ENCODE measurements at places on chromosomes 3 and 15. TPM values are rescaled to one million over a fixed set of nuclear protein-coding genes. Genes with fewer than 3 reads are reported as not detected.

The NMD3 gene
- 66.8 TPM for polyA plus RNA-seq

The PLA2G4B gene
- 5.5 TPM for polyA plus RNA-seq

The SPRED1 gene
- polyA plus RNA-seq, result 32.8 TPM

The GPR160 gene
- polyA plus RNA-seq, result 30.7 TPM

The APBA2 gene
- polyA plus RNA-seq, result 12.0 TPM

The CX3CR1 gene
- polyA plus RNA-seq, result 4.8 TPM

The MED12L gene
- 1.6 TPM for polyA plus RNA-seq

The GABRB3 gene
- 6.5 TPM for polyA plus RNA-seq

DNA sequence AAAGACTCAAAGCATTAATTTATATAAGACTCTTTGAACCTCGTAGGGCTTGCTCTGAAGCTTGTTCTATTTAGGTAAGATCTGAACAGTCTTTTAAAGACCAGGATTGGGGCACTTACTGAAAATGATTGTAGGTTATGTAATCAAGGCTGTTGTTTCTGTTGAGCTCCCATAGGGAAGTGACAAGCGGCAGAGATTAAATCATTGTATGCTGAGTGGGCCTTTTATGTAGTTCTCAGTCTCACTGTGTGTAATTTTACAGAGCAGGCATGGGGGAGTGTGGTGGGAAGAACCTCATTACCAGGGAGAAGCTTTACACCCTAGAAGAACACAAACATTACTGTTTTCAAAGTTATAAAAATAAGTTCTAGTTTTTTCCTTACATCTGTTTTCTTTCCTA is 160.0 kb upstream of the SNTN start:
- DNase-seq, result no peak

- DNase-seq, result no peak
Observed at GRCh38 chr15:87874896-87875711, 381.4 kb downstream of the NTRK3 start.

DNA sequence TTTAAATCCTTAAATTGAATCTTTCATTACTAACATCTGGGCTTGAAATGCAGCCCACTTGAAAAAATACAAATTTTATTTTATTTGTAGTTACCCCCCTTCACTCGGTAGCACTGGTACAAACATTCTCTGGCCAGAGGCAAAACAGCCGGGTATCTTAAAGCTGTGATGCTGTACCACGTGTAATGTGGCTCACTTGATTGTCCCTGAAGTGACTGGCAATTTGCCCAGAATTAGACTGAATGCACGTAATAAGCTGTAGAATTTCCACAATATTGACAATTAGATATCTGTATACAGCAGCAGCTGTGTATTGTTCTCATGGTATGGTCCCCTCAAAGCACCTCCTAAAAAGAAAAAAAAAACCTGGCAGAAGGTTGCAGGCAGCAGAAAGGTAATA is 192.8 kb upstream of the TBC1D5 start:
- DNase-seq, result no peak

GRCh38 chr15:99126131-99126588 is 21.3 kb downstream of the SYNM start:
- DNase-seq, result no peak

DNA sequence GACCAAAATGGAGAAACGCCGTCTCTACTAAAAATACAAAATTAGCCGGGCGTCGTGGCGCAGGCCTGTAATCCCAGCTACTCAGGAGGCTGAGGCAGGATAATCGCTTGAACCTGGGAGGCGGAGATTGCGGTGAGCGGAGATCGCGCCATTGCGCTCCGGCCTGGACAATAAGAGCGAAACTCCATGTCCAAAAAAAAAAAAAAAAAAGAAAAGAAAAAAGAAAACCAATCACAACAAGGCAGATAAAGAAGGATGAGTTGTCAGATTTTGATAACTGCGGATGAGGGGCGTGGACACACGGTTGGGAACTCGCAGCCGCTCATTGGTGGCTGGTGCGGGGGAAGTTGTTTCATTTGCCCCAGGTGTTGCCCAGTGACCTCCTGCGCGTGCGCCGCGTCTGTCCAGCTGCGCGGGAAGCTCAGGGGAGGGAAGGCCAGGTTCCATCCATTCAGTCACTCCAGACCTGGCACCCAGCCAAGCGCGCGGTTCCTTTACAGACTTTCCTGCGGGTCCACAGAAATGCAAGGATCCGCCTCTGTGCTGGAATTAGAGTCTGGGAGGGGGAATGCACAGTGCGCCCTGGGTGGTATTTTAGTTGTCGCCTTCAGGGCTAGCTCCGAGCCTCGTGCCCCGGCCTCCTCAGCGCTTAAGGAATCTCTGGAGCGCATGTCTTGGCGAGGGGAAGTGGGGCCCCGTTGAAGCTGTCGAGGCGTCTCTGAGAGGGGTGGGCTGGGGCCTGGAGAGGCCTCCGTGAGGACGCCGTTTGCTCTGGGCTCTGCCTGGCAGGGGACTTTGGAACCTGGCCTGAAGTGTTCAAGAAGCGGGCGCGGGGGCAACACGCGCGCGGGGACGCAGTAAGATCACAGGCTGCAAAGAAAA is 708 bp upstream of the GCHFR start:
- DNase-seq, result no peak

DNA sequence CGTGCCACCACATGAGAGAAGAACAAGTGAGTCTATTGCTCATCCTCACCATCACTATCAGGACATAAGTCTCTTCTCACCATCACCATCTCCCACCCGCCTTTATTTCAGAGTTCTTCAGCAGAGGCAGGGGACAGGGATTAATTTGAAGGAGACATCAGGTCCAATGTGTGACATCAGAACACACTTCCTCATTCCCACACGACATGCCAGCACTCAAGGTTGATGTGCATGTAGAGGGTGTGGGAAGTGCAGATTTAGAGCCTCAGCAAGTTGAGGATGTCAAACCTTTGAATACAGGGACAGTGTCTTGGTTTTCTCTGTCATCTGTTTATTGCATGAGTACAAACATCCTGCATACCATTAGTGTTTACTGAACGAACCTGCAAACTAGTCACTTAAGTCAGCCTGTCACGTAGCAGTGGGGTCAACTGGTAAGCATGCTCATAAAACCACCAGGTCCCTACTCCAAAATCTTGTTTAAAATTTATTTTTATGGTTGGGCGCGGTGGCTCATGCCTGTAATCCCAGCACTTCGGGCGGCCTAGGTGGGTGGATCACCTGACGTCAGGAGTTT is 104.4 kb downstream of the MYLK start:
- DNase-seq, result no peak

GRCh38 chr15:30969724-30970123 is 21.7 kb downstream of the MTMR10 start:
- DNase-seq, result no peak

DNA sequence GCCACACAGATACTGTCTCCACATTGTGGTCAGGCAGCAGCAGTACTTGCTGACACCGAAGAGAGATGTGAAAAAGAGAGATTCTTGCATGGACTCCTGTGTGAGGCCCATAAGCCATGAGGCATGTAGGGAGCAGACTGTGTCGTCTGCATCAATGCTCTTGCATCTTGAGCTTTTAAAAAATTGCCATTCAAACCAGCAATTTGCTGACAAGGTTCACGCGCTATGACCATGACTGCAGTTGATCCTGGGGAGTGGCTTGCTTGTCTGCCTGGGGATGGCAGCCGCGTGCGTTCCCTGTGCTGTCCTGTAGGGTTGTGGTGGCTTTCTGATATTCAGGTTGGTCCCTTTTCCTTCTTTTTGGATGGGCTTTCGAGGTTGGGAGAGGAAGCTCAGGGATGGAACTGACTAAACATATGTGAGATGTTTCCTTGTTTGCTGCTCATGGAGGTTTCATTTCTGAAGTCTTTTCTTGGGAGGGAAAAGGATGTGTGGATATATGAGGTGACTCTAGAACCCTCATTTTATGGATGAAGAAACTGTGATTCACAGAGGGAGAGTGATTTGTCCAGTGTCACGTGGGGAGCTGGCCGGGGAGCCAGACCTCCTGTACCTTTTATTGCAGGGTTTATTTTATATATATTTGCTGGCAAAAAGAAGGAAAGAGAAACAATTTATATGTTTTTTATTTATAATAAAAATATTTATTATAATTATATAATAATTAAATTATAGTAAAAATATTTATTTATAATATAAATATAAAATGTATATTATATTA is 48.6 kb downstream of the LPP start:
- DNase-seq, result no peak

- DNase-seq, result no peak
Observed at GRCh38 chr3:151501923-151502632, 41.2 kb upstream of the IGSF10 start.

DNA sequence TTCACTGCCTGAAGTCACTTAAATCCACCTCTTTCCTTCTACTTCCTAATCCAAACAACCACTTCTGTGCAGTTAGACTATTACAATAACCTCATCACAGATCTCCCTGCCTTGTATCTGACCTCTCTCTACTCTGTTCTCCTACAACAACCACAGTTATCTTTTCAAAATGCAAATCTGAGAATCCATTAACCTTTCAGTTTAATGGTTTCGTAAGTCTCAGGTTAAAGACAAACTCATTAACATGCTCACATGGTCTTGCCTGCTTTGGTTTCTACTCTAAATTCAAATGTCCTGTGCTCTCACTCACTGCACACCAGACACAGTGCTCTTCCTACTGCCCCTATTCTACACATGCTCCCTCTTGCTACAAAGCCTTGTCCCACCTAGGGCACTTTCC is 406.5 kb upstream of the THBS1 start:
- DNase-seq, result no peak

- DNase-seq, result no peak
Observed at GRCh38 chr3:35932995-35933394, 293.7 kb downstream of the ARPP21 start.
